BJ (cell line): ENCODE measurements at places on chromosomes 12 and 14. TPM values are rescaled to one million over a fixed set of nuclear protein-coding genes. Genes with fewer than 3 reads are reported as not detected.

GRCh38 chr14:104151566-104152245, 13.3 kb downstream of the KIF26A start:
- DNase-seq, result no peak

GRCh38 chr12:43294916-43295315, 257.1 kb downstream of the ADAMTS20 start:
- no peak for DNase-seq

DNA sequence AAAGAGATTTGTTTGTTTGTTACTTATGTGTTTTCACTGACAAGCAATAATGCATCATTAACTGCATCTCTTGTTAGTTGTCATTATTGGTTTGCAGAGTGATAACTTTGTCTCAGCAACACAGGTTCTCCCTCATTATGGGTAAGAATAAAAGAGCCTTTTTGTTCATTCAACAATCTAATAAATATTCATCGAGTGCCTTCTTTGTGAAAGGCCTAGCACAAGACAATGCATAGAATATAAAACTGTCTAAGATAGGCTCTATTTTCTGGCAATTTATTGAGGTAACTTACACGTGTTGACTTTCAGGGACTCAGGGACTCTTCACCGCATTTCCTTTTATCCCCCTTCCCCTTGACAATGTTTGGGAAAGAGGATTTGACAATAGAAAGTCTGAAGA, 95.5 kb upstream of the KRR1 start:
- DNase-seq, result no peak

DNA sequence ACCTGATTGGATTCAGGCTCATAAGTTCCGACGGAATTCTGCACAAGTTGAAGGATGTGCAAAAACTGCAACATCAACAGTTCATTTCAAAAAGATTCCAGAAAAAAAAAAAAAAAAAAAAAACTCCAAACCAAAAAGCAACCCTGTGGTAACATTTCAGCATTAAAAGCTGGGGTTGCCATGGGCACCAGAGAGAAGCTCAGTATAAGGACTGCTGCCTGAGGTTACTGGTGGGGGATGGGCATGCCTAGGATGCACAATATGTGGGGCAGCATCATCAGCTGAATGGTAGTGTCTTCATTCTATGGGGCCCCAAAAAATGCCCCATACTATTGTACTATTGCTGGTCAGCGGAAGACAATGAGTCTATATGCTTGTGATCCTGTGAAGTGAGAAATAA, 44.7 kb downstream of the MBIP start:
- no peak for DNase-seq

DNA sequence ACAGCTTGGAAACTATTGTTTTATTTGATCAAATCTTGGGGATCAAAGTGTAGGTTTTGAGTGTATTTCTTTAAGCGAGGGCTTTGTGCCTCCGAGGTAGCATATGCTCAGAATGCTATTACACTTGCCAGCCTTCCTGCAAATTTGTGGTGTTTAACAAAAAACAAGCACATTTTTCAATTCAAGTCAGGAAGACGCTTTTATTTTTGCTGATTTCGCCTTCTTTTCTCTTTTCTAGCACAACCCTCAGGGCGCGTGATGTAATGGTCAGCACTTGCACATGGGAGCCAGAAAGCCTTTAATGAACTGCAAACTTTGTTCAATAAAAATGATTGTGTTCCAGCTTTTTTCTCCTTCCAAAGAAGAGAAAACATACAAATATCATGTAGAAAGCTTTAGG, 466.5 kb downstream of the PRKD1 start:
- DNase-seq, result no peak

- DNase-seq, result no peak
Measured at GRCh38 chr12:99066726-99067125, 421.6 kb downstream of the APAF1 start.

- no peak for DNase-seq
Measured at GRCh38 chr12:46486588-46486987, 114.0 kb upstream of the SLC38A2 start.

- DNase-seq, result no peak
Measured at GRCh38 chr12:112796067-112796466, 4.5 kb downstream of the RPH3A start.

DNA sequence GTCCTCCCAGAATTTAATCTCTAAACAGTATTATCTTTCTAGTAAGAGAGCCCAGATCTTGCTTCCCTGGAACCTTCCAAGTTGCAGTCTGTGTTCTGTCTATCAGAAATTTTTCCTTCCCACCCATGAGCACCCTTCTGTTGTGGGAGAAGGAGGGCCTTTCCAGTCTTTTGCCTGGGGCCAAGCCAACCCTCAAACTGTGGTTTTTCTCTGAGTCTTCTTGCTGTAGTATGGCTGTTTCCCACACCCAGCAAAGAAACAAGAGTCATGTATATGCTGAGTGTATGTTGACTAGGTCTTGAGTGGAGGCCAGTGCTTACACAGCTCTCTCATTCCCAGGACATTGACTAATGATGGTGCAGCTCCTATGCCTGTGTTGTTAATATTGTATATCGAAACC, 104.5 kb downstream of the TGFB3 start:
- DNase-seq, result no peak

DNA sequence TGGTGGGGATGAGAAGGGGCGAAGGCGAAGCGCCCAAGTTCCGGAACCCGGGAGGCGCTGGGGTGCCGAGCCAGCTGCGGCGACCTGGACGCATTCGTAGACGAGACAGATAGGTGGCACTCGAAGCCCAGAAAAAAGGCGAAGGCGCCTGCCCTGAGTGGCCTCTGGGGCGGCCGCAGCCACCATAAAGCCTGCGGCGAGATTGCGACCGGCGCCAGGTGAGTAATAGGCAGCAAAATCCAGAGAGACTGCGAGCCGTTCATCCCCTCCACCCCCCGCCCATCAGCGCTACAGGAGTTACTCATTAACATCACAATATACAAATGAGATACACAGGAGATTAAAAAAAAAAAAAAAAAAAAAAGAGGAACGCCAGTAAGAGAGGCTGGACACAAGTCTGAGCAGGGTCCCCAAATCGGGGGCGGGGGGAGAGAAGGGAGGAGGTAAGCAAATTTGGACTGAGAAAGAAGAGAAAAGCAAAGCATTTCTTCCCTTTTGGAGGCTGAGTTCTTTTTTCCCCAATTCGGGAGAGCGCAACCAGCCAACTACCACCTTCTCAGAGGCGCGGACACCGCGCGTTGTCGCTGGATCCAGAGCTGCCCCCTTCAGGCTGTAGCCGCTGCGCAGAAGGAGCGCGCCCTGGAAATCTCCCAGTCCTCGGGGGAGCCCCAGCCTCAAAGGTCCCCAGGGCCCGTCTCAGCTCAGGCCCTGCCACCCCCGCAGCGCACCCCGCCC, 15.7 kb downstream of the TBX3 start:
- DNase-seq, result no peak

DNA sequence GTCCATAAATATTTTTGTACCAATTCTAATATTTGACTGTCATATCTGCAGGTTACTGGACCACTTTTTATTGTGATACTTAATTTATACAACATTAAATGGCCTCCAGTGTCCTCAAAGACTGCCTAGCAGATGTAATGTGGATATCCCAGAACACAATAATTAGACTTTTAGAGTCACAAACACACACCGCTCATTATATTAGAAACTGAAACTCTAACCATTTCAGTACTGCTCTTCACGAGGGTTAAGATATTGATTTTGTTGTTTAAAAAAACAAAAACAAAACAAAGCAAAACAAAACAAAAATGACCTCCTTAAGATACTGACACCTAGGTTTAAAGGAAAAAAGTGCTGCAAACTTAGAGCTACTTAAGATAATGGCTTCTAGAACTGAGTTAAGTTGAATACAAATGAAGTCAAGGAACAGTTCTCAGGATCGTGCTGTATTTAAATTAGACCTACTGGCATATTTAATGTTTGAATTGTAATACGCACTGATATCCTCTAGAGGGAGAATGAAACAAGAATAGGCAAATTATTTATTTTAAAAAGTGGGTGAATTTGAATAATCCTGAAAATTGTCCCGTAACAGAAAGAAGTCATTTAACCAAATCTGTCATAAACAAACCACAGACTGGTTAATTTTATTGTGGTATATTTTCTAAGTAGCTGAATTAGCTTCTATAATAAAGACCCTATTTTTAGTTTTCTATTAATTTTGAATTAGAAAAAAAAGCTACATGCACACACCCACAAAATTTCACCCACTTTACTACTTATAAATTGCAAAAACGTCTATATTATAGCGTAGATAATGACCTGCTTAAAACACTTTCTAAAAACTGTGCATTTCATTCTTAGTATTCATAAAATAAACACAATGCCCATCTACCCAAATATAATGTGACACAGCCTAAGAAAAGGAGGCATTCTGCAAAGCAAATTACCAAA, 395.2 kb upstream of the DCN start:
- no peak for DNase-seq

DNA sequence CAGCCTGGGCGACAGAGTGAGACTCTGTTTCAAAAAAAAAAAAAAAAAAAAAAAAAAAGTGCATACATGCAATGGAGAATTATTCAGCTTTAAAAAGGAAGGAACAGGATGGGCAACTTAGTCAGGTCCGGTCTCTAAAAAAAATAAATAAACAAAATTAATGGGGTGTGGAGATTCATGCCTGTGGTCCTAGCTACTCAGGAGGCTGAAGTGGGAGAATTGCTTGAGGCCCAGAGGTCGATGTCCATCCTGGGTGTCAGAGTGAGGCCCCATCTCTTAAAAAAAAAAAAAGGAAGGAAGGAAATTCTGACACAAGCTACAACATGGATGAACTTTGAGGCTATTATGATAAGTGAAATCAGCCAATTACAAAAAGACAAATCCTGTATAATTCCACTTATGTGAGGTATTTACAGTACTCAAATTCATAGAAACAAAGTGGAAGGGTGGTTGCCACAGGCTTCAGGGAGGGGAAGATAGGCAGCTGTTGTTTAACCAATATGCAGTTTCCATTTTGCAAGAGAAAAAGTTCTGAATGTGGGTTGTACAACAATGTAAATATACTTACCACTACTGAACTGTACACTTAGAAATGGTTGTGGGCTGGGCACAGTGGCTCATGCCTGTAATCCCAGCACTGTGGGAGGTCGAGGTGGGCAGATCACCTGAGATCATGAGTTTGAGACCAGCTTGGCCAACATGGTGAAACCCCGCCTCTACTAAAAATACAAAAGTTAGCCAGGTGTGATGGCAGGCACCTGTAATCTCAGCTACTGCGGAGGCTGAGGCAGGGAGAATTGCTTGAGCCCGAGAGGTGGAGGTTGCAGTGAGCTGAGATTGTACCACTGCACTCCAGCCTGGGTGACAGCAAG, 12.3 kb upstream of the APOF start:
- DNase-seq, result no peak

GRCh38 chr12:51181558-51181957, 8.6 kb upstream of the TFCP2 start:
- no peak for DNase-seq

DNA sequence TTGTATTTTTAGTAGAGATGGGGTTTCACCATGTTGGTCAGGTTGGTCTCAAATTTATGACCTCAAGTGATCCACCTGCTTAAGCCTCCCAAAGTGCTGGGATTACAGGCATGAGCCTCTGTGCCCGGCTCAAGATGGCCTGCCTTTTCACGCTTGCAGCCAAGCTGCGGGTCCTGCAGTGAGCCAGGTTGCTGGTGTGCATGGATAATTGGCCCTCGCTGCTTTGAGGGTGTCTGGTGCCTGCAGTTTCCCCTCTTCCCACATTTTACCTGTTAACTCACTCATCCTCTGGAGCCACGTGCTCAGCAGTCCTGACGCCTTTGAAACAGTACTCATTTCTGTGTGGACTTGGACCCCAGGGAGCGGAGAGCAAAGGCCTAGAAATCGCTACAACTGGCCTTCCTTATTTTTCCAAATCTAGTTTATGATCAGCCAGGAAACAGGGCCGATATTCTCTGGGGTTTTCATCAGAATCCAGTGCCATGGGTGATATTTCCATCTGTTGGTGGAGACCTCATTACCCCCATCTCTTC, 42.2 kb downstream of the TPCN1 start:
- DNase-seq, result no peak

- DNase-seq, result no peak
Measured at GRCh38 chr14:71175491-71175890, 268.2 kb downstream of the PCNX1 start.

GRCh38 chr14:62409626-62410300, 635.5 kb downstream of the KCNH5 start:
- no peak for DNase-seq

DNA sequence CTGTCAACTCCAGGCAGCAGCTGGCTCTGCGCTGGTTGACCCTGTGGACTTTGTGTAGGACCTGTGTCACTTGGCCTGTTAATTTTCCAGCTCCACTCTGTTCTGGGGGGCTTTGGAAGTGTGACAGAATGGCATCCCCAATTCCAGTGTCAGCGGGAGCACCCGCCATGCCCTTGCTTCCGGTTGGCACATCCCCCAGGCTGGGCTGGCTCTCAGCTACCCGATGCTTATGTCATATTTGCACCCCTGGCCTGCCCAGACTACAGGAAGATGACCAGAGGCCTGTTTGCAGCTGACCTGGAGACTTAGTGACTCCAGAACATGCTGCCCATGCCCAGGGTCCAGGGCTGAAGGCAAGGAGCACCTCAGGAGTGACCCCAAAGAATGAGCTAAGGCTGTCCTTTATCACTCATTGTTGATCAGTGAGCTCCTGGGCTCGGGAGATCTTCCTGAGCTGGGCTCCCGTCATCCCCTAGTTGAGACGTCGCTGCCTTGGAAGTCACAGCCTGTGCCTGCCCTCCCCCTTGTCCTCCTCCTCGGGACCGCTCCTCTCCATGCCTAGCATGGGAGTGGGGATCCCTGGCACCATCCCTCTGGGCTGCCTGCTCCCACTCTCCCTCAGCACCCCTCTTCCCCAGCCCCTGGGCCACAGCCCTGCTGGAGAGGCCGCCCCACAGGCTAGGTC, 163.4 kb upstream of the RTL1 start:
- DNase-seq, result no peak

The ZFYVE26 gene
- 11.7 and 14.2 TPM in 2 replicates for polyA plus RNA-seq

The ALKBH1 gene
- 9.2 and 12.2 TPM in 2 replicates for polyA plus RNA-seq

The ANKRD33 gene
- not detected in 2 replicates for polyA plus RNA-seq

The PTGER2 gene
- 0.43 and 0.71 TPM in 2 replicates for polyA plus RNA-seq

The SLC7A7 gene
- polyA plus RNA-seq, result 7.5 and 9.4 TPM in 2 replicates

The KCNMB4 gene
- polyA plus RNA-seq, result 1.5 and 1.7 TPM in 2 replicates

The MAPK1IP1L gene
- 56.4 and 90.0 TPM in 2 replicates for polyA plus RNA-seq

The C14orf180 gene
- not detected in 2 replicates for polyA plus RNA-seq
